ENCODE measurements at places on chromosomes 7 and 10. TPM values are rescaled to one million over a fixed set of nuclear protein-coding genes. Genes with fewer than 3 reads are reported as not detected.

DNA sequence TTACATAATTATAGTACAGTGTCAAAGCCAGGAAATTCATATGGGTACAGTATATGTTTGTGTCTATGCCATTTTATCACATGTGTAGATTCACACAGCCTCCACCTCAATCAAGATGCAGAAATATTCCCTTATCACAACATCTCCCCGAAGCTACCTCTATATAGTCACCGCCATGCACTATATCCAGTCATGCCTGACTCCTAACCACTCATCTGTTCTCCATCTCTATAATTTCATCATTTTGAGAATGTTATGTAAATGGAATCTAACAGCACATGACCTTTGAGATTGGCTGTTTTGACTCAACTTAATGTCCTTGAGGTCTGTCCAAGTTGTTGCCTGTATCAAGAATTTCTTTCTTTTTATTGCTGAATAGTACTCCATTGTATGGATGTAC is 22.3 kb upstream of the SLC25A13 start:
- no peak for DNase-seq

GRCh38 chr10:29869593-29869992 is 189.8 kb downstream of the JCAD start:
- no peak for DNase-seq

DNA sequence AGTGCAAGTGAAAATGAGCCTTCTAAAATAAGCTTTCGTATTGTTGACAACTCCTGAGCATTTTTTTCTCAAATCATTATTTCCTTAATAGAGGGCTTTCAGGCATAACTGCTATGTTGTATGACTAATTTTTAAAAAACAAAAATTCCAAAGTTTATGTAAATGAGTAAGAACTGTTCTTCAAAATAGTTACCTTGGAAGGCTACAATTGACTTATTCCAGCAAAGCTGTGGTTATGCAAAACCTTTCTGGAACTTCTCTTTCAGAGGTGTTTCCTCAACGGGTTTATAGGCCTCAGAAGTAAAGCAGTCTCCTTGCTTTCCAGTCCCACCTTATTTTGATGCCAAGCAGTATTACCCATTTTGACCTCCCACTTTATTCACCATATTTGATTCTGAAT is 2.5 kb downstream of the SLC25A28 start:
- no peak for DNase-seq

DNA sequence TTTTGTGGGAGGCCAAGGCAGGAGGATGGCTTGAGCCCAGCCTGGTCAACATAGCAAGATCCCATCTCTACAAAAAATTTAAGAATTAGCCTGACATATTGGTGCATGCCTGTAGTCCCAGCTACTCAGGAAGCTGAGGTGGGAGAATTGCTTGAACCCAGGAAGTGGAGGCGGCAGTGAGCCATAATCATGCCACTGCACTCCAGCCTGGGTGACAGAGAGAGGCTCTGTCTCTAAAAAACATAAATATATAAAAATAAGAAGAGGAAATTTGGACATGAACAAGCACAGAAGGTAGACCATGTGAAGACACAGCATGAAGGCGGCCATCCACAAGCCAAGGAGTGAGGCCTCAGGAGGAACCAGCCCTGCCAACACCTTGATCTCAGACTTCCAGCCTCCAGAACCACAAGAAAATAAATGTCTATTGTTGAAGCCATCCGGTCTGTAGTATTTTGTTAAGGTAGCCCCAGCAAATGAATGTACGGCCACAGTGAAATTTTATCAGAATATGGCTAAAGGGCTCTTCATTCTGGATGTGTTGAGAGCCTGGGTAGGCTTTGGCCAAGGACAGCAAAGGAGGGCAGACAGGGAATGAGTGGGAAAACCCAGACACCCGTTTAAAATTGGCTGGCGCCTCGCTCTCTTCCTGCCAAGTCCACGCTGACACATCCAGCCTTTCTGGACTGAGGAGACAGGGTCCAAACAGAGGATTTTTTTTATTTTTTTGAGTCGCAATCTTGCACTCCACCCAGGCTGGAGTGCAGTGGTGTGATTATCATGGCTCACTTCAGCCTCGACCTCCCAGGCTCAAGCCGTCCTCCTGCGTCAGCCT is 12.9 kb upstream of the GRID2IP start:
- DNase-seq = no peak

The AKR1C1 gene
- total RNA-seq = 6.6 TPM

The OPALIN gene
- not detected for total RNA-seq

All from progenitor cell of endocrine pancreas (in vitro differentiated cells).